Skeletal muscle cell (primary cell): ENCODE measurements at places on chromosomes 6 and 20.

DNA sequence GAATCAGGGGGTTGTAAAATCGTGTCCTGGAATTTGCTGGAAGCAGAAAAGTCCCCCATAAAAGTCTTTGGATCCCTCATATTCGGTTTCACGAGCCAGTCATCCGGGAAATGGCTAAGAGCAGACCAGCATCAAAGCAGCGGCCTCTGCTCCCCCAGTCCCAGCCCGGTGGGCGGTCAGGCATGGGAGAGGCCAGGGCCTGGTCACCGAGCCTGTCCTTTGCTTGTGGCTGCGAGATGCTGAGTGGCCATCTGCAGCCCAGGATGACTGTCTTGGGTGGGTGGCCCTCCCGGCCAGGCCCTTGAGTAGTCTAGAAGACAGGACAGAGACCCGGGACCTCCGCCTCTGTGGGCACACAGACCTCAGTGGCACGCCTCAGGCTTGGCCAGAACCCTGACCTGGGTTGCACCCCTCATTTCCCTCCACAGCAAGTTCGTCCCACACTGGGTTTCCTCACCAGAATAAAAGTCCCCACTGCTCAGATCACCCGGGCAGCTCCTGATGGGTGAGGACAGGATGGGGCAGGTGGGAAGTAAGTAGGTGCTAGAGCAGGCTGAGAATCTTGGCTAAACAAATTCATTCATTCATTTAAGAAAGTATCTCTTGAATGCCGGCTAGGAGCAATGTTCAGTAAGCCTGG, 172.1 kb downstream of the BMP7 start:
- DNase-seq: no peak

GRCh38 chr6:56913285-56914074, 41.4 kb upstream of the BEND6 start:
- DNase-seq: no peak

GRCh38 chr6:39217177-39217864, 12.0 kb downstream of the KCNK5 start:
- DNase-seq: no peak

GRCh38 chr20:42628683-42629082, 561.0 kb downstream of the PTPRT start:
- DNase-seq: no peak

GRCh38 chr6:12049165-12049564, 37.1 kb downstream of the HIVEP1 start:
- no peak for DNase-seq

- DNase-seq: no peak
Observed at GRCh38 chr6:83636800-83637199, 72.1 kb downstream of the SNAP91 start.

GRCh38 chr6:38326837-38327236, 312.9 kb downstream of the BTBD9 start:
- DNase-seq: no peak

GRCh38 chr6:89257781-89258180, 40.6 kb upstream of the GABRR1 start:
- DNase-seq: no peak

DNA sequence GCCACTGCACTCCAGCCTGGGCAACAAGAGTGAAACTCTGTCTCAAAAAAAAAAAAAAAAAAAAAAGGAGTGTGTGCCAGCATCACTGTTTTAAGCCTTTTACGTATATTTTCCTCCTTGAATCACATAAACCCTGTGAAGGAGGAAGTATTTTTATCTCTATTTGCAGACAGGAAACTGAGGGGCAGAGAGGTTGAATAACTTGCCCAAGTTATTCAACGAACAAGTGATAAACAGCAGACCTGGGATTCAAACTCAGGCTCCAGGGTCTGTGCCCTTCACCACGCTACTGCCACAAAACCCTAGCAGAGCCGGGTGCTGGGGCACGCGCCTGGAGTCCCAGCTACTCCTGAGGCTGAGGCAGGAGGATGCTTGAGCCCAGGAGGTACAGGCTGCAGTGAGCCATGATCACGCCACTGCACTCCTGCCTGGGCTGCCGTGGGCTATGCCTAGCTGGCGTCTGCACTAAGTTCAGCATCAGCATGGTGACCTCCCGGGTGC, 9.4 kb upstream of the AVP start:
- no peak for DNase-seq

DNA sequence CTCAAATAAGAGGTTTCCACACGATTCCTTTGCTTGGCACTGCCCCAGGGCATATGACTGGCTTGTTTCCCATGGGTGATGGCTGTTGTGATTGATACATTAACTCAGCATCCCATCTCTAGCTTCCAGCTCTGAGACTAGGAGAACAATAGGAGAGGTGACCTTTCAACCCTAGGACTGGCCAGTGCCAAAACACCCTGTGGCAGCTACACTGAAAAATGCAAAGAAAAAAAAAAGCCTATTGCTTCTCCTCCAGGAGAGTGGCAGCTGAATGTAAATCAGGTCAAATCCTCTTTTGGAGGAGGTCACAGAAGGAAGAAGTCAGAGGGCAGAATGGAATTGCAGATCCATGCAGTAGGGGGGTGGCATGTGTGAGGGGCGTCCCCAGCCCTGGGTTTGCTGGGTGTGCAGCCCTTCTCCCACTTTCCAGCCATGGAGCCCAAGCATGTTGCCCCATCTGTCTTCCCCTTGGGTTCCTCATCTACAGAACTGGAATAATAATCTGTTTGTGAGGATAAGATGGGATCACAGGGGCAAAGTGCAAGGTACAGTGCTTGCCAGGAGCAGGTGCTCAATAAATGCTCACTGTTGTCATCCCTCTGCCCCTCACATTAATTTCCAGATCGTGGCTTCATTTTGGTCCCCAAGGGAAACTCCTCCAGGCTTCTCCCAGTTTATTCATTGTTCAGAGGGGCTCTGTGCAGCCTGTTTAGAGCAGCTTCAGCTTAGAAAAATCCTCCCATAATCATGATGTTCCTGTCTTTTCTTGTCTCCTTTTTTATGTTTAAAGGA, 245.0 kb upstream of the RIN2 start:
- DNase-seq: no peak

GRCh38 chr6:43107344-43108062, 31.4 kb downstream of the PTK7 start:
- no peak for DNase-seq

DNA sequence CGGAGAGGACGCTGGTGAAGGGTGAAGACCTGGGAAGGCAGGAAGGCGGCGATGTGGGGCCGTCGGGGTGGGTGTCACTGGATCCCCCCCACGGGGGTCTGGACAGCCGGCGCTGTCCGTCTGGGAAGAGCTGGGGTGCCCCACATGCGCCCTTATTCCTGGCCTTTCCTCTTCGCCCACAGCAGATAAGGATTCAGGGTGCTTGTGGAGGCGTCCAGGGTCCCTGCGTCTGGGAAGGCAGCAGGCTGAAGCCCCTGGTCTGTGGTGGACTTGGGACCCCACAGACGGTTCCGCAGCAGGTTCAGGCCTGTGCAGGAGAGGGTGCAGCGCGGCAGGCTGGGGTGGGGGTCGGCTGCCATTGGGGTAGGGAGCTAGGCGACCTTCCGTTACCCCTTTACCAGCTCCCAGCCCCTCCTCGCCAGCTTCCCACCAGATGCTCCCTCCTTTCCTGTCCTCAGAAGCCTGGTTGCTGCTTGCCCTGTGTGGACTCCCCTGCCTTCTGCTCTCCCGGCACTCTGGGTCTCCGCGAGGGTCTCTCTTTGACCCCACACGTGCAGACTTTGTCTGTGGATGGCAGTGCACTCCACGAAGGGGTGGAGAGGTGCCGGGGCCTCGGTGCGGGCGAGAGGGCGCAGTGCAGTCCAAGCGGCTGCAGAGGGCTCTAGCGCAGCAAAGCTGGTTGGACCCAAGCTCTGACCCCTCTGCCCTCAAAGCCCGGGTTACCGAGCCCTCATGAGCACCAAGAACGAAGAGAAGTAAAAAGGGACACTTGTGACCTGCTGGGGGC, 2.1 kb upstream of the GATA5 start:
- DNase-seq: no peak

DNA sequence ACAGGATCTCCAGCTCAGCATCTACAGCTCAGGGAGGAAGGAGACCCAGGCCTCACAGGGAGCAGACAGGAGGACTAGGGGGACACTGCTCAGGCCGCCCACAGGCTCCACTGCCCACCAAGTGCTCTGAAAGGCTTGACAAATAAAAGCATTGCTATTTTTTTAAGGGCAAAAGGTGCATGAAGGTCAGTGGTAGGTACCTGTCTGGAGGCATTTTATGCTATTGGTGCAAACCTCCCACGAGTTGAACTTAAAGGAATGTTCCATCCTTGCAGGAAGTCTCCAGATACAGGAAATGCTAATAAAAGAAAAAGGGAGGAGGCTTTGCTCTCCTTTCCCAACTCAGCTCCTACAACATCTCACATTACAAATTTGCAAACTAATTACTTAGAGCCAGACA, 228.1 kb downstream of the FOXC1 start:
- DNase-seq: no peak

- DNase-seq: no peak
Observed at GRCh38 chr6:141210901-141211300, 921.8 kb upstream of the GJE1 start.

GRCh38 chr6:72976484-72976883, 248.8 kb downstream of the KHDC1L start:
- DNase-seq: no peak

GRCh38 chr6:331622-332521, 39.6 kb downstream of the DUSP22 start:
- no peak for DNase-seq

DNA sequence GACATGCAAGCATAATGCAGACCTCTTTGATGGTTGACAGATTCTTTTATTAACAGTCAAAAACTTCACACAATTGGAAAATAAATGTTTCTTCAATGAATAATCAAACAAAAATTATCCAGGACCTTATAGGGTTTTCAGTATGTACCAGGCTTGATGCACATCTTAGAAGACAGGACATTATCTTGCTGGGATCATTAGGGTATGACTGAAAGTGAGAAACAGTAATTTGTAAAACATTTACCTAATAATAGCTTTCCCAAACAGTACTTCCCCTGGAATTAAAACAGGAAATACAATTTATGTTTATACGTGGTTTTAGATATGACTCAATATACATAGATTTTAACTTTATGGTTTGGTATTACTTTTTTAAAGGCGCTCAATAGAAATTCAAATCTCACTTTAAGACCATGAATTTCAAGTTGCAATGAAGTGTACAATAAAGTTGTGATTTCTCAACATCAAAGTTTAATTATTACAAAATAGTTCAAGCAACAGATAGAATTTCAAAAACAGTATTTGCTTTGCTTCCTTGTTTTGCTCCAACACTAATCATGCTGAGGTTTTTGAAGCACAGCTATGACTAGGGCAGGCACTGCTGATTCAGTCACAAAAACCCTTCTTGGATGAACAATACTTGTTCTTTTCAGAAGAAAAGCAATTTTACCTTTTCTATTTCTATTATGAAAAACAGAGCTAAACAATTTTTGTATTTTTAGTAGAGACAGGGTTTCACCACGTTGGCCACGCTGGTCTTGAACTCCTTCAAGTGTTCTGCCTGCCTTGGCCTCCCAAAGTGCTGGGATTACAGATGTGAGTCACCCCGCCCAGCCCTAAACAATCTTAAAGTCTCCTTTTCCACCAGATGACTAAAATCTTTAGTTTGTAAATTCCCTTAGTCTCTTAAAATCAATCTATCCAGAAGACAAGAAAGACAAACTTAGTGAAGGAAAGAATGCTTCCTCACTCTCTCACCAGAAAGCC, 13.7 kb downstream of the SOD2 start:
- DNase-seq: no peak

GRCh38 chr6:101655109-101655508, 261.6 kb downstream of the GRIK2 start:
- no peak for DNase-seq

DNA sequence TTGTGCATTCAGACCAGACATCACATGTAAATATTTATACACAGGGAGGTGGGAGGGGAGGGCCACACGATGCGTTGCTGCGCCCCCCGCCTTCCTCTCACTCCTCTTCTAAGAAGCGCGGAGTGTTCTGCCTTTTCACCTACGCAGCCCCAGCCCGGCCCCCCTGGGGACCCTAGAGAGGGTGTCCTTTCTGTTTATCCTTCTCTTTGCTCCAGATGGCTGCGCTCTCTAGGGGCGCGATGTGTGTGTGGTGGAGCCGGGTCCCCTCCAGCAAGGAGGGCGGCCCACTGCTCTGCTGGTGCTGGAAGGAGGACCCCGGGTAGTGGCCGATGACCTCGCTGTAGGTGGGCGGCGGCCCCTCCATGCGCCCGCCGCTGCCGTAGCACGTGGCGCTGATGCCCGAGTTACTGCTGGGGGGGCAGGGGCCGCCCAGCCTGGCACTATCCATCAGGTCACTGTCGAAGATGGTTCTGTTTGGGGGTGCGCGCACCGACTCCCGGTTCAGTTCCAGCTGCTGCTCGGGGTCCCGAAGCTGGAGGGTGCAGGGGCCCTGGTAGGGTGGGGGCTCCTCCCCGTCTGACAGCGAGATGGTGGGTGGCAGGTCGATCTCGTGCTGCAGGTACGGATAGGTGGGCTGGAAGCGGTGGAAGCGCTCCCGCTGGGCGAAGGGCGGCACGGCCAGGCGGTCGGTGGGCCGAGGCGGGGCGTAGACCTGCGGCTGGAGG, 31.8 kb upstream of the ZBP1 start:
- DNase-seq: no peak

- no peak for DNase-seq
Observed at GRCh38 chr6:96809119-96809518, 28.2 kb downstream of the GPR63 start.

- no peak for DNase-seq
Observed at GRCh38 chr6:87378947-87379346, 28.8 kb upstream of the CFAP206 start.

- no peak for DNase-seq
Observed at GRCh38 chr6:89886378-89887120, 7.7 kb upstream of the GJA10 start.

DNA sequence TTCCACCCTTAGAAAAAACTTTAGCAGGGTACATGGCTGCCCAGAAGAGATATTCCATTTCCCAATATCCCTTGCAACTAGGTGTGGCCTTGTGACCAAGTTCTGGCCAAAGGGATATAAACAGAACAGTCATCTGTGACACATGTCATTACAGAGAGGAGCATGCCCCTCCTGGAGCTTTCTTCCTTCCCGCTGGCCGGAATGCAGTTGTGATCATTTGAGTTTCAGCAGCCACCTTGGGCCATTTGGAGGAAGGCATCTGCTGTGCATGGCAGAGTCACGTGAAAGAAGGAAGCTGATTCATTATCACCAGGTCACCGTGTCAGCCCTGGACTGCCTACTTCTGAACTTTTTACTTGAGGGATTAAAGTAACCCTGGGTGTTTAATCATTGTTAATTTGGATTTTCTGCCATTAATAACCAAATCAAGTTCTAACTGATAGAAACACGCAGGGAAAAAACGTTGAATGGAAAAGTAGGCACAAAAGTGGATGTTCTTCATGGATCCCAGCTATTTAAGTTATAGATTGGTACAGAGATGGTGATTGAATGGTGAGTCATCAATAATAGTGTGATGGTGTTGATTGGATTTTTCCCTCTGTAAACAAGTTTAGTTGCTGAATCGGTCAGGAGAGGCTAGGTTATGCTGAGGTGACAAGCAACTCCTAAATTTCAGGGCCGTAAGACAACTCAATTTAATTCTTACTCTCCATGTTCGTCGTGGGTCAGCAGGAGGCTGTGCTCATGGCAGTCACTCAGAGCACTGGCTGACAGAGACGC, 80.7 kb upstream of the CCDC167 start:
- no peak for DNase-seq

GRCh38 chr6:3510617-3511016, 53.8 kb upstream of the SLC22A23 start:
- no peak for DNase-seq

- no peak for DNase-seq
Observed at GRCh38 chr6:33013608-33014007, 4.2 kb upstream of the HLA-DOA start.

GRCh38 chr6:148775161-148775560, 28.3 kb downstream of the UST start:
- DNase-seq: no peak
